WTC11 (cell line): ENCODE measurements at places on chromosomes 13 and 19. TPM values are rescaled to one million over a fixed set of nuclear protein-coding genes. Genes with fewer than 3 reads are reported as not detected.

IGFL1 gene
- not detected in 3 replicates for total RNA-seq

CAPN12 gene
- total RNA-seq, result 9.6 to 9.9 TPM (median 9.8 TPM) in 3 replicates

ZNF571 gene
- 3.9 to 5.1 TPM (median 4.4 TPM) in 3 replicates for total RNA-seq

KLK4 gene
- total RNA-seq, result 0.27 to 0.82 TPM (median 0.70 TPM) in 3 replicates

PRR19 gene
- 3.6 to 5.0 TPM (median 3.7 TPM) in 3 replicates for total RNA-seq

GAPDHS gene
- 0.20 to 0.30 TPM in 2 of 3 replicates, not detected in the other for total RNA-seq

MLNR gene
- total RNA-seq, result not detected in 3 replicates

KRTDAP gene
- total RNA-seq, result 1.3 to 3.2 TPM (median 1.7 TPM) in 3 replicates

MAST1 gene
- 24.3 to 28.4 TPM (median 27.3 TPM) in 3 replicates for total RNA-seq

HRC gene
- total RNA-seq, result 1.9 to 5.0 TPM (median 4.6 TPM) in 3 replicates

CEACAM4 gene
- total RNA-seq, result not detected in 3 replicates

DNA sequence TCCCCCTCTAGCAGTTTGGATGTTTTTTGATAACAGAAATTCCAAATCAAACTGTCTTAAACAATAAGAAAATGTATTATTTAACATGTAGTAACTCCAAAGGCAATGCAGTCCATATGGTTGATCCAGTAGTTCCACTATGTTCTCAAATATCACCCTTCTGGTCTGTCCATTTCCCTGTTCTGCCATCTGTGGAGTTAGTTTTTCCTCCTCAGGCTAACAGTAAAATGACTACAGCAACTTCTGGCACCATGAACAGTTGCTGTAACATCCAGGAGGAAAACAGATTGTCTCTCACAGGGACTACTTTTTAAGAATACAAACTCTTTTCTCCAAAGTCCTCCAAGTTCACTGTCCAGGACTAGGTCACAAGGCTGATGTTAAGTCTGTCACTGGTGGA, 455.4 kb downstream of the FGF14 start:
- no peak for DNase-seq

DNA sequence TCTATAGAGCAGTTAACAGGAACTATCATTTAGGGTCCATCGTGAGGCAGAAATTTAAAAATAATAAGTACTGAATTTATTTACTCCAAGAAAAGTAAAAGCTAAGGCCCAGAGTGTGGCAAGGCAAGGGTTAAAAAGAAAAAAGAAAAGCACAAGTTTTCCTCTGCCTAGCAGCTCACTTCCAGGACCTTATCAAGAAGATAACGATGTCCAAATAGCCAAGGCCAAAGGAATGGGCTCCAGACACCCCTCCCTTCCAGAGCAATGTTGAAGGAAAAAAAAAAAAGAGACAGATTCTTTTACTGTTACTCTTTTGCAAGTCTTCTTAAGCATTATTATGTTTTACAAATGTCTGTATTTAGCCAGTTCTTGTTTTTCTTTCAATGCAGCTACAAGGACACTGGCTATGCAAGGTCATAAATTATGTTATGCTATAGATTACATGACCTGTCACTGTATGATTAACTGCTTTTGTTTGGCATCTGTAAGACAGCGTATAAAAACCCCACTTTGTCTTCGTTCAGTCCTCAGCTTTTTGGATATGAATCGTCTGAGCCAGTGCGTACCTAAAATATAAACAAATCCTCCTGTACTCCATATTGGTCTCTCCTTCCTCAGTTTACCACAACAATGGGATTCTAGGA, 2.9 kb upstream of the ZNF700 start:
- DNase-seq, result no peak

GRCh38 chr19:57269515-57270250, 10.6 kb upstream of the ZNF460 start:
- DNase-seq, result no peak

DNA sequence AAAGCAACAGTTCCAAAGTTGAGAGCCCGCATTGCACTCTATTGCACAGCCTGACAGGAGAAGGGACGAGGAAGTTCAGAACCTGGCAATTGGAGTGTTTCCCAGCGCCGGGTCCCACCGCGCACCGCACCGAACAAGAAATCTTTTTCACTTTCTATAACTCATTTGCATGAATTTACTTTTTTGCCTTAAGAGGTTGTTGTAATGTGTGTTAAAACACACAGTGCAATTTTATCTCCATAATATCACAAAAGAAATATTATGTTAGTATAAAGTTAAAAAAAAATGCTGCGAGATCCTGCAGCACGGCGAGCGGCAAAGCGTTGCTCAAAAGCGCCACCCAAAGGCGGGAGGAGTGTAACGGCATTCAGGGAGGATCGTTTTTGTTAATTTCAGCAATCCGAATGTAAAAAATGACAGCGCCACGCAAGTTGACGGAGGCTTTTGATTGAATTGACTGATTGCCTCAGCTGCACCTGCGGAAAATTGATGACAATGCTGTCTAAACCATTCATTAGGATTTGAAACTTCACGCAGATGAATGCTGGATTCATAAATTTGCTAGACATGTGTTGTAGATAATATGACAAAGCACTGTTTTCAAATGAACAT, 303.6 kb upstream of the ZNF507 start:
- peak; percentile 55 for DNase-seq

- no peak for DNase-seq
Measured at GRCh38 chr13:78398743-78399410, 204.5 kb downstream of the POU4F1 start.

DNA sequence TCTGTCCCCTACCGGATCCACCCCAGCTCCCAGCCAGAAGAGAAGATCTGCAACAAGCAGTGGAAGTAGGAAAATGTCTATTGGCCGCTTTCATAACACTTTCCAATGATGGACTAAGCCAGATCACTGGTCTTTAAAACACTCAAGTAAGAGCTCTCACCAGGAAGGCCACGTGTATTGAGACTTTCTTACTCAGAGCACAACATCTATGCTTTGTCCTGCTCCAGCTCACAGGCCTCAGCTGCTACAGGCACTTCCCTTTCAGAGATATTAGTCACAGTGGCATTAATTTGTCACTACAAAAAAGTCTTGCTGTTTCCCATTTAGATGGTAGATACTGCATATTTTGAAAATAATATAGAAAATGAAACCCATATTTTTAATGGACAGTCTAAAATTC, 164.2 kb downstream of the ABCC4 start:
- no peak for DNase-seq

GRCh38 chr19:48656840-48657474, 11.0 kb upstream of the CA11 start:
- DNase-seq, result no peak

GRCh38 chr13:25881136-25881926, 170.5 kb downstream of the SHISA2 start:
- DNase-seq, result no peak

DNA sequence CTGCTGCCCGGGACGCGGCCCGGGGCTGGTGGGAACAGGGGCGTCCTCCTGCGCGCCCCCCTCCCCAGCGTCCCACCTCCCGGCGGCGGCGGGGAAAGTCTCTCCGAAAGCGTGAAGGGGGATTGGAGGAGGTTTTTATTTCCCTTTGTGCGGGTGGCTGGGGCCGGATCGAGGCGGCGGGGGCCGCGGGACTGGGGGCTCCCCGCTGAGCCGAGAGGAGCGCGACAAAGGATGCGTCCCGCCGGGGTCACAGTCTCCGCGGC, 132 bp downstream of the SHD start:
- DNase-seq, result no peak

GRCh38 chr19:8489561-8490394, 12.7 kb downstream of the PRAM1 start:
- no peak for DNase-seq

GRCh38 chr13:110702591-110703526, 3.1 kb downstream of the CARS2 start:
- DNase-seq, result no peak

- DNase-seq, result peak; percentile 71
Measured at GRCh38 chr13:110108348-110109139, 198.4 kb downstream of the COL4A1 start.

DNA sequence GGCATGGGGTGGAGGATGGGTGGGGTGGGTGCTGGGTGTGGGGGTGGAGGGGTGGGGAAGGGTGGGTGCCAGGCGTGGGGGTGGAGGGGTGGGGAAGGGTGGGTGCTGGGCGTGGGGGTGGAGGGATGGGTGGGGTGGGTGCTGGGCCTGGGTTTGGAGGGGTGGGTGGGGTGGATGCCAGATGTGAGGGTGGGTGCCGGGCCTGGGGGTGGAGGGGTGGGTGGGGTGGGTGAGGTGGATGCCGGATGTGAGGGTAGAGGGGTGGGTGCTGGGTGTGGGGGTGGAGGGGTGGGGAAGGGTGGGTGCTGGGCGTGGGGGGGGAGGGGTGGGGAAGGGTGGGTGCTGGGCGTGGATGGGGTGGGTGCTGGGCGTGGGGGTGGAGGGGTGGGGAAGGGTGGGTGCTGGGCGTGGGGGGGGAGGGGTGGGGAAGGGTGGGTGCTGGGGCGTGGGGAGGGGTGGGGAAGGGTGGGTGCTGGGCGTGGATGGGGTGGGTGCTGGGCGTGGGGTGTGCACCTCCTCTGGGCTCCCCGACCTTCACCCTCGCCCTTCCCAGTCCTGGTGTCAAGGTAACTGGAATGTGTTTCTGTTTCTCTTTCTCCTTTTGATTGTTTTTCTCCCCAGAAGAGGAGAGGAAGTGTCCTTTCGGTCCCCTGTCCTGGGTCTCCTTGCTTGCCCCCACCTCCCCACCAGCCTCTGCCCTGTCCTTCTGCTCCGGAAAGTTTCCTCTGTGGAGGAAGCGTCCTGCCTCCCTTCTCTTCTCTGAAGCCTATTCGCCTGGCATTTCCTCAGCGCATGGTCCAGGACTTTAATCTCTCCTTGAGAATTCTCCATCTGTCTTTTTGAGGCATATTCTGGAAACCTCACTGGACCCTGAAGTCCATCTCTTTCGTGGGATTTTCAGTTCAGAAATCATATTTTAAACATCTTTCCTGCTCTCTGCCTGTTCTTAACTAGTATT, 22.9 kb upstream of the CFAP97D2 start:
- DNase-seq, result no peak

GRCh38 chr19:20164456-20164855, 2.6 kb upstream of the ZNF486 start:
- DNase-seq, result no peak

DNA sequence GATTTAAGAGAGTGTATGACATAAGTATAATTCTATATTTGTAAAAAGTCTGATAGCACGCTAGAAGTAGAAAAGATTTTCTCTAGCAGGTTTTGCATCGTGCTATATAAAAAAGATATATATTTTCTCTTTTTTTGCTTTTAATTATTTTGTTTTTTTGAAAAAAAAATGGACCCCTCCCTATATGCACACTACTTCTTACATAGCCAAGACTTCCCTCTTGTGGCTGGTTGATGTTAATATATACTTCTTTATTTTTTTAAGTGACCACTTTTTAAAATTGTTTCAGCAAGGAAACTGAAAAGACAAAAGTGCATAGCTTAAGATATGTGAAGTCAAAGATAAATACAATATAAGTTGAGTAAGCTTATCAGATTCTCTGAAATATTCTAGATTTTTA, 1202.8 kb downstream of the DIAPH3 start:
- DNase-seq, result no peak

GRCh38 chr19:39372047-39372802, 18.7 kb downstream of the PAF1 start:
- DNase-seq, result no peak

DNA sequence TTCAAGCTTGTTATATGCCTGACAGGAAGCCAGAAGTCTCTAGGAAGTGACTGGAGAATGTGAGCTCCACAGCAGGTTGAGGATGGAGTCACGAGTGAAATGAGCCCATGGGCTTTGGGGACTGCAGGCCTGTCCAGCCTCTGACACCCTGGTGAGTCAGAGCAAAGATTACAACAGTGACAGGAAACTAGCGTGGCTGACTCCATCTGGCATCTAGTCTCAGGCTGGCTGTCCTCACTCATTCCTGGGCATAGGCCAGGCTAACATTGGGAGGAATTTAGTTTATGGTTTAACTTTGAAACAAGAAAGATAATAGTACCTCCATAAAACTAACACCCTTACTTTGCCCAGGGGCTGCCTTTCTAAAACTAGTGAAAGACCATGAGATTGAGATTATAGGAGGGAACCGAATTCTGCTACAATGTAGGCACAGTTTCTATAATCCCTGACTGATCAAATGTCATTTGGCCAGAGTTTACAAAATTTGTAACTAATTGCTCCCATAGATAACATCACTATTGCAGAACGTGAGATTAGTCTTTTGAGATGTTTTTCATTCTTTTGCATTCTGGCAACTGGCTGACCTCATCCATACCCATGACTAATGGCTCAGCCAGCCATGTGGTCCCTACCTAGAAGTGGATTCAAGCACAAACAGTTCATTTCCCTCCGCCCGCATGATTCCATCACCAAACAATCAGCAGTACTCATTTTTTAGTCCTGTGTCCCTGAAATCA, 28.4 kb downstream of the PSG1 start:
- DNase-seq, result no peak

DNA sequence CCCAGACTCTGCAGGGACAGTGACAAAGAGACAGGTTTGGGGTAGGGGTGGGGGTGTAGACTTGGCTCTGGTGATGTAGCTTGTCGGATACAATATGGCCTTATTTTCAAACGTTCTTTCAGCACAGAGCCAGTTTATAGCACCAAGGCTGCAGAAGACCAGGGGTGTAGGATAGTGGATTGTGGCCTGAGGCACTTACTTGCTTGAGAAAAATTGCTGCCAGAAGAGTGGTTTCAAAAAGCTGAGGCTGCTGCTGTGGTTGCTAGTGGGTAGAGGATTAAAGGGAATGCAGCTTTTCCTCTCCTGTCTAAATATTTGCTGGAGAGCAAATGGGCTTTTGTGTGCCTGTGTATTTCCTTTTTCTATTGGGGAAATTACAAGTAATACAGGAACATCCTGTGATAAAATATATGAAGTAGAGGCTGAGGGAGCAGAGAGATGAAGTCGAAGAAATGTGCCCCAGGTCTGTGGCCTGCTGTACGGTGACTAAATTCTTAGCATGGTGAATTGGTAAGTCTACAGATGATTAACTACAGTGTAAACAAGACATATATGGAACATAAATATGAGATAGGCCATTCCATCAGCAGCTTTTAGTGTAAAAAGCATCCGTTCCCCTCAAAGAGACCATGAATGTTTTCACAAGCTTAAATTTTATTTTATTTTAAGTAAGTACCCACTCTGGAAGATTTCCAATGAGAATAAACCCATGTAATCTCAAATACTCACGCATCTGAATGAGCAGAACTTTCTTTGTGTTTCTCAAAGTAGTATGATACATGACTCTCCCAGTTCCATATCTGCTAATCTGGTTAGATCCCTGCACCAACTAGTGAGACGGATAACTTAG, 112.9 kb downstream of the LRCH1 start:
- no peak for DNase-seq

DNA sequence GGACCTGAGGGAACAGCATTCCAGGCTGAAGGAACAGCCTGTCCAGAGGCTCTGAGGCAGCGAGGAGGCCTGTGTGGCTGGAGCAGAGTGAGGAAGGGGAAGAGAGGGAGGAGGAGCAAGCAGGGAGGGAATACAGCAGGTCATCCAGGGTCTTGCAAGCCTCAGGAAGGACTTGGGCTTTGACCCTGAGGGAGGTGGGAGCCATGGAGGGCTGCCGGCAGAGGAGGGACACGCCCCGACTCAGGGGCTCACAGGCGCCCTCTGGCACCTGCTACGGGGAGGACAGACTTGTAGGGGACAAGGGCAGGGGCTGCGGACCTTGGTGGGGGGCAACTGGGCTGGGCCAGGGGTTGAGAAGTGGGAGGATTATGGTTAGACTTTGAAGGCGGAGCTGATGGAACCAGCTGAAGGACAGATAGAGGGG, 4.7 kb downstream of the TINCR start:
- peak; percentile 67 for DNase-seq

- DNase-seq, result no peak
Measured at GRCh38 chr13:45950386-45951000, 98.9 kb upstream of the SIAH3 start.
